ENCODE measurements at places on chromosomes 6 and 20.

DNA sequence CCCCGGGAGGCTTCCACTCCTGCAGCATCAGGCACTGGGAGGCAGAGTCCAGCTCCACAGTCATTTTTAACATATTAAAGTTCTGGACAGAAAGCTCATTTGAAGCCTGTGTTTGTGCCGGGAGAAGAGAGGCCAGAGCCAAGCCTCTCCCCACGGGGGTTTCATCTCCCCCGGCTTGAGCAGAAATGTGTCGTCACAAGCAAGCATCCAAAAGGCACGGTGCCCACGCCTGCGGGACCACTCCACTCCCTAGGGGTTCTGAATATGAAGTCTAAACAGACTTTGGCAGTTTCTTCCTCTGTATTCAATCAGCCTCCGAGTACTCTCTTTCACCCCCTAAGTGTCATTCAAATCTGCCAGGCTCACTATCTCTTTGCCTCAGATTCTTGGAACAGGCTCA lies 75.3 kb downstream of the STK35 start:
- DNase-seq, result no peak

DNA sequence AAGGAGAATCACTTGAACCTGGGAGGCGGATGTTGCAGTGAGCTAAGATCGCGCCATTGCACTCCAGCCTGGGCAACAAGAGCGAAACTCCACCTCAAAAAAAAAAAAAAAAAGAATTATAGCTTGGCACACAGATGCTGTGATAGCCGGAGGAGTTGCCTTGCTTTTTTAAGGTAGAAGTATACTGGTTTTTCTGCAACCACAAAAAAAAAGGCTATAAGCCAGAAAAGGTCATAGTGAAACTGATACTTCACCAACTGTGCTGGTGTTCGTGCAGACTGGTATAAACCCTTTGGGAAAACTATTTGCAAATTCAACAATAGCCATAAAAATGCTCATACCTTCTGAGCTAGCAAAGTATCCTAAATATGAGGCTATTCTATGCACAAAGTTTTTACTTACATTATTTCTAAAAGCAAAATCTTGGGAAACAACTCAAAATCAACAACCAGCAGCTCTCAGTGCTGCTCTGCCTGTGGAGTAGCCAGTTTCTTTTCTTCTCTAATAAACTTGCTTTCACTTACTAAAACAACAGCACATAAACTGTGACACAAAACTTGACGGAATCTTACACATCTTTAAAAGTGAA lies 44.0 kb downstream of the B4GALT5 start:
- no peak for DNase-seq

- DNase-seq, result no peak
These were observed 14.5 kb upstream of the RGS17 start for GRCh38 chr6:153145591-153145990.

DNA sequence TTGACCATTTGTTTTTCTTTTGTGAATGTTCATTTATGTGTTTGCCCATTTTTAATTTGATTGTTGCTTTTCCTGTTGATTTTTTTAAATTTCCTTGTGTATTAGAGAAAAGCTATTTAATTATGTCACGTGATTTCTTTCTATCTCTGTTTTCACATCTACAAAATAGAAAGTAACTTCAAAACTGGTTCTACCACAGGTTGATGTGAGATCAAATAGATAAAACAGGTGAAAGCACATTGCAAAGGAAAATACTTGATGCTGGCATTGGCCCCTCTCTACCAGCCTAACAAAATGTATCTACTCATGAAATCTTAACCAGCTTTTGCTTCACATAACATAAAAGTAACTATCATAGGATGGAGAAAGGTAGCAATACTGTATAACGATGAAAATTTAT lies 129.2 kb downstream of the TMEM242 start:
- DNase-seq, result no peak

DNA sequence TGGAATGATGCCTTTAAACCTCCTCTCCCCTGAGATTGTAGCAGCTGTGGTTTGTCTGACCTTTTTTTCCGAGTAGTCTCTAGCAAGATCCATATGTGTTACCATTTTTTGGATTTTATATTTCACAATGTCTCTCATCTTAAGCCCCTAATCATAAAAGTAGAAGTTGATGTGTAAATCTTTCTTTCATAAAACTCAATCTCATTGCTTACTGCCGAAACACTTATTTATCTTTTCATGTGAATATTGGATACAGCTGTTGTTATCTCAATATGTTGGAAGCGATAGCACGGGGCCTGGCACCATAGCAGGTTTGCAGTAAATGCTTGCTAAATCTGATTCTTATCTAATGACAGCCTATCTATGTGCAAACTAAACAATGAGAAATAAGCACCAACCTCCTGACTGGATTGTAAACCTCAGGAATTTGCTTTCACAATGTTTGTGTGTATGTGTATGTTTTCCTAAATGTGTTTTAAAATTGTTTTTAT lies 14.2 kb downstream of the SMPDL3A start:
- DNase-seq, result no peak
